Thoracic aorta (tissue), 2 donors: ENCODE measurements at places on chromosomes 3 and 15. TPM values are rescaled to one million over a fixed set of nuclear protein-coding genes. Genes with fewer than 3 reads are reported as not detected.

DNA sequence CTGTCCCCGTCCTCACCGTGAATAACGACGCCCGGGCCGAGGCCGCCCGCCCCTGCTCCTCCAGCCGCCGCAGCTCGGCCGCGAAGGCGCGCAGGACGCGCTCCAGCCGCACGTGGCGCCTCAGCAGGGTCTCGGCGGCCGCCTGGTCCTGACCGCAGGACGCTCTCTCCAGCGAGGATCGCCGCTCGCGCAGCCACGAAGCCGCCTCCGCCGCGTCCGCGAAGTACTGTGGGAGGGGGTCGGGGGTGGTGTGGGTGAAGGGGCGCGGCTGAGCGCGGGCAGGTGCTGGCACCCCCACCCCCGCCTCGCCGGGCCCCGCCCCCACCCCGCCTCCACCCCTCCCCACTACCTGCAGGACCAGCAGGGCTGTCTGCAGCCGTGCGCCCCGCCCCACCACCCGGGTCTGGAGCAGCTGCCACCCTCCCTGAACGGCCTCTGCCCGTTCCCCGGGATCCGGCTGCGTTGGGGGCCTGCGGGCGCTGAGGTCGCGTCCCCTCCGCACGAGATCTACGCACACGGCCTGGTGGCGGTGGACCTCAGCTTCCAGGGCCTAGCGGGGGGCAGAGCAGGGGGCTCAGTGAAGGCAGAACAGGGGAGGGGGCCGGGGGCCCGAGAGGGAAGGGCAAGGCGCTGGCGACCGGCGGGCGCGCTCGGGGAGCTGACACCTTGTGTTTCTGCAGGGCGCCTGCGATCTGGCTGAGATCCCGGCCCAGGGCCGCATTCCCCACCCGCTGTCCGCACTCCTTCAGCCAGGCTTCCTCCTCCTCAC lies 11.7 kb downstream of the SPTBN5 start:
- DNase-seq: no peak

DNA sequence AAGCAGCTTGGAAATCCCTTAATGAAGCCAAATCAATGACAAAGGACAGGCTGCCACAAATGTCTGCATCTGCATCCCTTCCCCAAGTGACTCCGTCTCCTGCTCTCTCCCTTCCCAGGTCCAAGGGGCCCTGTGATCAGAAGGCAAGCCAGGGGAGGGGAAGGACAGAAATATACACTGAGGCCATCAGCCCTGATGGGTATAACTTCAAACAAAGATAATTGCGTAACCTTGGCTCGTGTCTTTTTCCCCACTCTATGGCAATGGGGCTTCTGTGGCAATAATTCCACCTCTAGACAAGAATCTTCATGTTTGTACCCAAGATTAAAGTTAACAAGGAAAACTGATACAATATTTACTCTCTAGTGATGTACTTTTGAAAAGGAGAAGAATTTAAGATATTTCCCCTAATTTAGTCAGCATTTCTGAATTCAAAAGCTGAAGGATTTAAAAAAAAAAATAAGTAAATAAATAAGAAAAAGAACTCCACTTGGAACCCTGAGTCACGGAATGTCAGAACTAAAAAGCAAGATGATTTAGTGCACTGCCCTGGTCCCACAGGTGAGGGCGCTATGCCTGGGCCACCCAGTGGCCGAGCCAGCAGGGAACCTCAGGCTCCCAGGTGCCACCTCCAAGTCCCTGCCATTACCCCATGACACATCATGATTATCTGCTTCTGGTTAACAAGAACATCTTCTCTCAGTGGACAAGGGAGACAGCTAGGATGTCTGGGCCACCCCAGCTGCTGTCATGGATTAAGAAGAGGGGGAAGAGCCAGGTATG lies 154.5 kb downstream of the STT3B start:
- no peak for DNase-seq

DNA sequence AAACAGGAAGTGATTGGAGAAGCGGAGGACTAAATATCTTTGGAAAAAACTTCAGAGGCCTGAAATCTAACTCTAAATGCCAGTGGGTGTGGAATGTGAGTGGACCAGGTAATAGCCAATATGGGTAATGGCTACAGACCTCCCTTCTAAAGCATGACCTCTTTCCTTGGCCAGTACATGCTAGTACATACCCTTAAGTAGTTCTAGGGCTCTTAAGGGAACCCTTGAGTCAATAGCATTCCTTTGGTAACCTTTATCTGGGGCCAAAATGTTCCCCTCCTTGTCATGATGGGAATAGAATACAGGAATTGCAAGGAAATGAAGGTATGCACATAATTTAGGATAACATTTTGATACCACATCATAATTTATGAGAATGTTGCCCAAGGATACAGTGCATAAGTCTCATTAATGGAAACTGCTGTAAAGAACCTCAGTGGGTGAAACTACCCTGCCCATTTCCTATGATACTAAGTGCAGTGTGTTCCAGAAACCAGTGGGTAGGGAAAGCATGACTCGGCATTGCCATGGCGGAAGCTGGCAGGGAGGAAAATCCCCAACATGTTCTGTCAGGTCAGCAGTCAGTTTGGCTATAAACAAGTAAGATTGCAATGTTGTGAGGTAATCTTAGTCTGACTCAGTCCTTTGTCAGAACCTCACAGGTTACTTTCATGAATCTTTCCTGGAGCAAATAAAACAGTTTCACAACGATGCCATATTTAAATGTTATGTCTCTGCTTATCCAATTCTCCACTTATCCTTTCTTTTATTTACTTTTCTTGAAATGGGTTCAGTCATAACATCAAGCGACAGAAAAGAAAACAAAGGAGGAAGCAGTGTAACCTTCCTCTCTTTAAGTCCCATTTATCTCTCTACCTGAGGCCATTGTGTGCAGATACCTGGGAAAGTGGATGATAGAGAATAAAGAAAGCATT lies 23.5 kb upstream of the RAP2B start:
- peak; percentile 13 for DNase-seq

- DNase-seq: no peak
These were observed 165.3 kb upstream of the TBL1XR1 start for GRCh38 chr3:177362626-177363025.

GRCh38 chr15:74032606-74033561 lies 38.4 kb downstream of the PML start:
- DNase-seq: no peak

Gene SSR3
- 107 TPM for total RNA-seq

Gene ZNF860
- total RNA-seq: 0.81 TPM

DNA sequence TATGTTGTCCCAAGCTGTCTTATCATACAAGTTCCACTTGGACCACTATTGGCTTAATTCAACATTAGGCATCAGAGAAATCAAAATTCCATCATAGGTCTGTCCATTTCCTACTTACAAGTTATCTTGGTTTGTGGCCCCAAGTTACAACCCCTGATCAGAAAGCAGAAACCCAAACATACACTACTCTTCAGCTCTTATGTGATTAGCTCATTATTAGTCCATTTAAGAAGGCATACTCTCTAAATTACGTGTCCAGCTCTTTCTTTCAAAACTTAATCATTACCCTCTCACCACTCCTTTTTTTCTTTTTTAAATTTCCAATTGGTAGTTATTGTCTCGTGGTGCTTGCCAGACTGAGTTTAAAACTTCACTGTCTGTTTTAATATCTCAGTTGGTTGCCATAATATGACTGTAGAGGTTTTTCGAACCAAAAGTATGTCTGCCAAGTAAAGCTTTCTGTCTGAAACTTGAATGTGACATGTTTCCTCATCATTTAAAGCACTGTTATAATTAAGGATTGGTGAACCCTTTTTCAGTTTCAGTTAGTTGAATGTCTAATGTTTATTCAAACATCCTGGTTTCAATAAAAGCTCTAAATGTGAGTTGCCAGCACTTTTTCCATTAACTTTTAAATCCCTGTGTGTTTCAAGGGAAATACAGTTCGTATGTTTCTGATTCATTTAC lies 150.3 kb downstream of the SAMMSON start:
- DNase-seq: no peak

DNA sequence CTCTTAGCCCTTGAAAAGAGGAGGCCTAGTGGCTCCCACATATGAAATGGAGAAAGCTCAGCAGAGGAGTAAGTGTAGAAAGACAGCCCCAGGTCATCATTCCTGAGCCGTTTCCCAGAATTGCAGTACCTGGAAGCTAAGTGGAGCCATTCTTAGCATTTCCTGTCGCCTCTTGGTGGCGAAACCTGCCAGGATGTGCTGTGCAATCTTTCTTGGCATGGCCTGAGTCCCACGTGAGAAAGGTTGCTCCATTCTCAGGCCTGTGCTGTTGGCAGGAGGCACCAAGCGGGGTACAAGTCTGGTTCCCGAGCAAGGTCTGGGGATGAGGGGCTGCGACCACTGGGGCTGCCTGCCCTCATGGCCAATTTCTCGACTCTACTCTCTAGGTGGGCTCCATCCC lies 207.2 kb upstream of the TPM1 start:
- no peak for DNase-seq

GRCh38 chr3:71806736-71807135 lies 21.8 kb upstream of the PROK2 start:
- DNase-seq: no peak

GRCh38 chr3:49260806-49261324 lies 16.2 kb downstream of the C3orf62 start:
- DNase-seq: no peak

Gene CIP2A
- total RNA-seq: 5.9 TPM

DNA sequence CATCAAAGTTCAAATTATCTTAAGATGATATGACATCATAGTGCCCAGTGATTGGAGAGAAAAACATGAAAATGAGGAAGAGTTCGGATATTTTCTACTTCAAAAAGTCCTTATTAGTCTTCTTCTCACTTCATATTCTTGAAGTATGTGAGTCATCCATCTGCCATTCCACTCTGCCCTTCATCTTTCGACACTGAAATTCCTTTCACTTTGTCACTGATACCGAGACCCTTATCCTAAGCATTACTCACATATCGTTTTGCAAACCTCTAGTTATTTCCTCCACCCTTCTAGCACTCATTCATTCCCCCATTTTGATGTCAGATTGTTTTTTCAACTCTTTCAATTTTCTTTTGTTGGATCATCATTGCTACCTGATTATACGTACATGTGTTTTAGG lies 4.0 kb downstream of the OR5H14 start:
- no peak for DNase-seq

GRCh38 chr3:113514265-113514769 lies 639 bp downstream of the SPICE1 start:
- DNase-seq: no peak
